ENCODE measurements at places on chromosomes 6 and 20.

- no peak for DNase-seq
These were observed 139.6 kb upstream of the HCRTR2 start for GRCh38 chr6:55034752-55035151.

DNA sequence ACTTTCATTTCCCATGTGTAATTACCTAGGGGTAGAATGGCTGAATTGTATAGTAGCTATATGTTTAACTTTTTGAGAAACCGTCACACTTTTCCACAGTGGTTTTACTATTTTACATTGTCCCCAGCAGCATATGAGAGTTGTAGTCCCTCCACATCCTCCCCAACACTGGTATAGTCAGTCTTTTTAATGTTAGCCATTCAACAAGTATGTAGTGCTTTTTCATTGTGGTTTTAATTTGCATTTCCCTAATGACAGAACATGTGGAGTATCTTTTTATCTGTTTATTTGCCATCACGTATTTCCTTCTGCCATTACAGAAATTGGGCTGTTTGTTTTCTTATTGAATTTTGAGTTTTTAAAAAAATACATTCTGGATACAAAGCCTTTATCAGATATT is 148.4 kb downstream of the CARMIL1 start:
- no peak for DNase-seq

DNA sequence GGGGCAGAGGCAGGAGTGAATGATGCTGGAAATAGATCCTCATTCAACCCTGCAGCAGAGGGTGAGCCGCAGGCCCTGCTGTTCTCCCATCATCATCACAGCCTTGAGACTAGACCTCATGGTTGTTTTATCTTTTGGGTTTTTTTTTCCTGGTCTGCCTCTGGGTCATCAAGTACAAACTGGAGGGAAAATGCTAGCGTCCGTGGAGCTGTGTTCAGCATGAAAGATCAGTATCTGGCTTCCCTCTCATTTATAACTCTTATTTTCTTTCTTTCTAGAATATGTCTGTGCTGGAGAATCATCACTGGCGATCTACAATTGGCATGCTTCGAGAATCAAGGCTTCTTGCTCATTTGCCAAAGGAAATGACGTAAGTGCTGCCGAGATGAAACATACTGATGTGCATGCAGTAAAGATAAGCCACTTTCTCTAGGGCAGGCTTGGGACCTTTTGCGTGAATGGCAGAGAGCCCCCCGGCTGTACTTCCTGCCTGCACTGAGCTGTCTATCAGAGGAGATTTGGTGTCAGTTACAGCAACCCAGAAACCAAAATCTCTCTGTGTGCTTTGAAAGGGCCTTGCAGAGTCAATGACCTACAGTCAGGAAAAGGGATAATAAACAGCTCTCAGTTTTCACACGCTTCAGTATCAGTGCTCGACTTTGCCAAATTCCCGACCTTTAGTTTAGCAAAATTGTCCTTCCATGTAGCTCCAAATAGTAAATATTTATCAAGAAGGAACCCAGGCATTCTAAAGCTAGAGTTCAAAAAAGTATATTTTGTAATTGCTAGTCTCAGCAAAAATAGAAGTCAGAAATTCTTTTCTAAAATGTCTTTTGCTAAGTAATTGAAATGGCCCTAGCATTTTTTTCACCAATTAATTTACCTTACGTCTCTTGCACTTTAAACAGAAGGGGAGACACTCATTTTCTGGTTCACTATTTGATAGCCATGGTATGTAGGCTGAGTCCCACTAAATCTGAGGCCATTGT is 76.3 kb downstream of the MTFR2 start:
- no peak for DNase-seq

GRCh38 chr6:79115553-79116182 is 37.6 kb upstream of the PHIP start:
- DNase-seq = no peak

DNA sequence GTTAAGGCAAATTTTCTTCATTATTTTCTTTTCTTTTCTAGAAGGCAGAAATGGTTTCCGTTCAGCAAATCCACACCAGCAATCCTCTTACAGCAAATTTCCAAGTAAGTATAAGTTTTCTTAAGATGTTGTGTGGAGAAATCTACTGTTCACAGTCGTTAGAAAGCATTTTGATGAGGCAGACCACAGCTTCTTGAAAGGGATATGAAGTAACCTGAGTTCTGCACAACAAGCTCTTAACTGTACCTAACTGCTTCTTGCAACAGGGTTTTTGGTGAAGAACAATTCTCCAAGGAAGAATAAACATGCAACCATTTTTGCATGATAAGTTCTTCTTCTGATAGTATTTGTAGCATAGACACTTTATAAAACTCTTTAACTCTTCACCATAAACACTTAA is 45.3 kb upstream of the STXBP5 start:
- DNase-seq = no peak

GRCh38 chr20:48657426-48658197 is 170.2 kb downstream of the PREX1 start:
- peak; percentile 36 for DNase-seq

- no peak for DNase-seq
These were observed 73.1 kb downstream of the BMP5 start for GRCh38 chr6:55802259-55802658.

DNA sequence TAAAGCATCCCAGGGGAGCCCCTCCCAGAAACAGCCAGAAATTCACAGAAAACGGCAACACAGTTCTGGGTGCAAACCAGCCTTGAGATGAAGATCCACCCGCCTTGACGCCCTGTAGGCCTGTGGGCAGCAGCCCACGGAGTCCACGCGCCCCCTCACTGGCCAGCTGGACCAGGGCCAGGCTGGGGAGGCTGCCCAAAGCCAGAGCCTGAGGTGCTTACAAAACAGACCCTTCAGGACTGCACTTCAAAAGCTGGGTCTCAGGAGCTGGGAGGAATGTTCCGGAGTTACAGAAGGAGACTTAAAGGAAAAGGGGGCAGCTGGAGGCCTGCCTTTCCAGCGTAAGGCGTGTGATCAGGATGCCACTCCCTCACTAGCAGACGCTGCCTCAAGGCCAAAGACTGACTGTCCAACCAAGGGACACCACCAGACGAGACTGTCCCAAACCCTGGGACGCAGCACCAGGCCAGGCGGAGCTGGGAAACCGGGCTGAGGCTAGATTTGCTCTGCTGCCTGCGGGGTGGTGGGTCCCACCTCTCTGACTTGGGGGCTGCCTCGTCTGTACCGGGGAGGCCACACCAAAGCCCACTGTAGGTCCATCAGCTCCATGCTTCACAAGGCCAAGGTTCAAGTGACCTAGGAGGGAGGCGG is 48.1 kb downstream of the RRBP1 start:
- no peak for DNase-seq

DNA sequence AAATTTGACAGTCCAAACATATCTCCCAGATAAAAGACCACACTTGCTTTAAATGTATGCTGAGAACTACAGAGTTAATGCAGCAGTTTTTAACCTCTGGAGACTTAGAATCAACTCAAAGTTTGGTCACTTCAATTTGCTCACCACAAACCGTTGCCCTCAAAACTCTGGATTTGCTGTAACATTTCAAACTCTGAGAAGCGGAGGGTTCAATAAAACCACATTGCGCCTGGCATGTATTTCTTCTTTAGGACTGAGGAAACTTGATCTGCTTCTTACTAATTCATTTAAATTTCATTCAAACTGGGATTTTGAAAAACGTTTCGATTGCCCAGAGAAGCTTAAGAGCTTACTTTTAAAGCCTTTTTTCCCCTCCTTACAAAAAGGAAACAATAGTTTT is 115.8 kb downstream of the MTFR2 start:
- DNase-seq = no peak

- no peak for DNase-seq
These were observed 428.7 kb upstream of the SOX4 start for GRCh38 chr6:21164768-21165326.

GRCh38 chr20:45970646-45971424 is 1.2 kb downstream of the ZNF335 start:
- DNase-seq = no peak

- no peak for DNase-seq
These were observed 50.6 kb downstream of the CHD6 start for GRCh38 chr20:41567615-41568014.

GRCh38 chr6:11389977-11390376 is 147.6 kb upstream of the TMEM170B start:
- no peak for DNase-seq

- DNase-seq = no peak
These were observed 11.1 kb upstream of the ELOVL2 start for GRCh38 chr6:11055127-11055627.
